ENCODE measurements at places on chromosomes 11 and 22. TPM values are rescaled to one million over a fixed set of nuclear protein-coding genes. Genes with fewer than 3 reads are reported as not detected.

GRCh38 chr11:11215944-11216343 lies 137.1 kb downstream of the CSNK2A3 start:
- DNase-seq = no peak

- DNase-seq = no peak
Measured at GRCh38 chr22:45537734-45538181, 35.1 kb downstream of the FBLN1 start.

DNA sequence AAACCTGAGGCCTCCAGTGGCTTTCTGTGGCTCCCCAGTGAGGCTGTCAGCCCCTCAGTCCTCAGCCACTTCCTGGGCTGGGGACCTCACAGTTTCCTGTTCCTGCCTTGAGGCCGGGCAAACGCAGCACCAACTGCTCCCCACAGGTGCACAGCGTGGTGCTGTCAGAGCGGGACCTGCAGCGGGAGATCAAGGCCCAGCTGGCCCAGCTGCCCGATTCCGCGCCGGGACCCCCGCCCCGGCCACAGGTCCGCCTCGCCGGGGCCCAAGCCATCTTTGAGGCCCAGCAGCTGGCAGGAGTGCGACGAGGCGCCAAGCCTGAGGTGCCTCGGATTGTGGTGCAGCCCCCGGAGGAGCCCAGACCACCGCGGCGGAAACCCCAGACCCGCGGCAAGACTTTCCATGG lies 5.4 kb downstream of the TBC1D10C start:
- DNase-seq = peak; percentile 83

GRCh38 chr11:70399681-70400112 lies 1.4 kb downstream of the CTTN start:
- no peak for DNase-seq

The ALKBH8 gene
- total RNA-seq = 10.3 TPM

The C11orf65 gene
- 0.66 TPM for total RNA-seq

- no peak for DNase-seq
Measured at GRCh38 chr11:77112641-77113381, 10.2 kb downstream of the OMP start.

GRCh38 chr22:36433318-36434231 lies 45.8 kb upstream of the MYH9 start:
- DNase-seq = no peak

The ART5 gene
- not detected for total RNA-seq

GRCh38 chr11:95684170-95684569 lies 105.4 kb downstream of the FAM76B start:
- no peak for DNase-seq

DNA sequence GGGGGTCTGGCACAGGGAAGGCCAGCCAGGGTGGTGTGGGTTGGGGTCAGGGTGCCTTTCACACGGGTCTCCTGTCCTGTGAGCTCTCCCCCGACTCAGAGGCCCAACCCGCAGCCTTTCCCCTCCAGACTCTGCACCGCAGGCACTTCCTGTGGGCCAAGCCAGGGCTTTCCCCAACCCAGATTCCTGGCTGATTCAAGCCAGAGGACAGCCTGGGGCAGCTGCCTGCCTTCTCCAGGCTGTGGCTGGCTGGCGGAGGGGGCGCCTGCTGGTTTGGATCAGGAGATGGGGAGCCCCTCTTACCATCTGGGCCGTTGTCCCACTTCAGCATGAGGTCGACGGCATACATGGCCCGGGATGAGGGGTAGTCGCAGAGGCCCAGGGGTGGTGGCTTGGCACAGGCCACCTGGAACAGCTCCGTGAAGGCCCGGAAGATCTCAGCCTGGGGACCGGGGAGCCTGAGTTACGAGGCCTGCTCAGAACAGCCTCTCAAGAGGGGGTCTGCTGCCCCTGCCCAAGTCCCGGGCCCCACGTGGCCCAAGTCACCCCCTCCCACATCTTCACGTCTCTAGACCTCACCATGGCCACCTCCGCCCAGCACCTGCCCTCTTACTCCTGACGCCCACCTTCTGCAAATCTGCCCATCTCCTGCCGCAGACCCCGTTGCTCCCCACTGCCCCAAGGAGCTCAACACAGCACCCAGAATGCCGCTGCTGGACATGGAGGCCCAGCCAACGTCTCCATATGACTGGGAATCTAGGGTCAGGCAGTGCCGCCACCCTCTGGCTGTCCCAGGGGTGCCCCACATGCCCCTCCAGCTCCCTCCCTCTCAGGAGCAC lies 17.3 kb downstream of the TSPO start:
- no peak for DNase-seq

DNA sequence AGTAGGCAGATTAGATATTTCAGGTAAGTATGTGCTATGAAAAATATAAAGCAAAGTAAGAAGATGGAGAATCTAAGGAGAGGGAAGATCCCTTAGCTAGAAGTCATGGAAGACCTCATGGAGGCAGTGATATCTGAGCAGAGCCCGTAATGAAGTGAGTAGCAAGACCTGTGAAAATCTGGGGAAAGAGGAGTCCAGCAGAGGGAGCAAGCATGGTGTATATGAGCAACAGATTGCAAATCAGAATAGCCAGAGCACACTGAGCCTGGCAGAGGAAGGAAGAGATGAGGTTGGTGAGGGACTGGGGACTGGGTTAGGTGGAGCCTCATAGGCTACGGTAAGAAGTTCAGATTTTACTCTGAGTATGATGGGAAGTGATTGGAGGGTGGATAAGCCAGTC lies 9.4 kb downstream of the LHFPL7 start:
- DNase-seq = no peak

DNA sequence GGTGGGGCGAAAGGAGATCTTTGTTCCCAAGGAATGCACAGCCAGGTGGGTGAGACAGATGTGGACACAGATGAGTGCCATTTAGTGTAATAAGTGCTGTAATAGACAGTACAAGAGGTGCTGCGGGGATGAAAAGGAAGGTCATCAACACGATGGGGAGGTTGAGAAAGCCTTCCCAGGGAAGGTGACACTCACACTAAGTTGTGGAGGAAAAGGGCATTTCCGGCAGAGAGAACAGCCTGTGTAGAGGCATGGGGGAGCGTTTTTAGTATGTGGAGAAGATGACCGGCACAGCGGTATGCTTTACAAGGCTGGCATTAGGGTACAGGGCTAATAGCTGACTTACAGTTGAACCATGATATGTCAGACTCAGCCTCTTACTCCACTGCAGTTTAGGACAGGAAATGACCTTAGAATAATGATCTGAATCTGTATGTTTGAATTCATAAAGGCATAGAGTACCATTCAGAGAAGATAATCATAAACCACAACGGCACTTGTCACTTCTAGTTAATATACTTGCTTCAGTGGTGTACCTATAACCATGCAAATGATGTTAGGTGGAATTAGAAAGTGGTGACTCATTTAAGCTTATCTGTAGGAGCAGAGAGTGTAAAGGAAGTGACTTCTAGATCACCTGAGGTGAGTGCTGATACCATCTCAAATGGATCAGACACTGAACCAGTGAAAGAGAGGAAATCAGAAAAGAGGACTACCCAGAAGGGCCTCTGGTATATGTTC lies 60.6 kb downstream of the FAM83F start:
- DNase-seq = no peak

The RFPL3 gene
- not detected for total RNA-seq

The OR51E1 gene
- not detected for total RNA-seq

GRCh38 chr22:50581031-50581949 lies 1.4 kb downstream of the CHKB start:
- DNase-seq = no peak

DNA sequence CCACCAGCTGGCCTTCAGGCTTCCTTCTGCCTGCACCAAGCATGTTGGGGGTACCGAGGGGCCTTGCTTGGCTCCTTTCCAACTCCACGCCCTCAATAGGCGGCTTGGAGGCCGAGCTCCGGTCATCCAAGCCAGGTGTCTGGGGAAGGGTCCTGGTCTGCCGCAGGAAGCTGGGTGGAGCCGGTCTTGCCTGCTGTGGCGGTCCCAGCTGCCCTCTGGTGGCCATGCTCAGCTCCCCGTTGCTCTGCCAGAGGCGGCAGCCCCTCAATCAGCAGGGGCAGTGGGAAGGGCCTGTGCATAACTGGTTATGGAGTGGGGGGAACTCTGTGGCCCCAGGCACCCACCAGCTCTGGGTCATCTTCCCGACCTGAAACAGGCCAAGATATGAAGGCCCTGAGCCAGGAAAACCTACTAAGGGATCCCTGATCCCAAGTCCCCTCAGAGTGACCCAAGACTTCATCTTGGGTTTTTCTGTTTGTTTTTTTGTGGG lies 3.2 kb downstream of the ARVCF start:
- no peak for DNase-seq

DNA sequence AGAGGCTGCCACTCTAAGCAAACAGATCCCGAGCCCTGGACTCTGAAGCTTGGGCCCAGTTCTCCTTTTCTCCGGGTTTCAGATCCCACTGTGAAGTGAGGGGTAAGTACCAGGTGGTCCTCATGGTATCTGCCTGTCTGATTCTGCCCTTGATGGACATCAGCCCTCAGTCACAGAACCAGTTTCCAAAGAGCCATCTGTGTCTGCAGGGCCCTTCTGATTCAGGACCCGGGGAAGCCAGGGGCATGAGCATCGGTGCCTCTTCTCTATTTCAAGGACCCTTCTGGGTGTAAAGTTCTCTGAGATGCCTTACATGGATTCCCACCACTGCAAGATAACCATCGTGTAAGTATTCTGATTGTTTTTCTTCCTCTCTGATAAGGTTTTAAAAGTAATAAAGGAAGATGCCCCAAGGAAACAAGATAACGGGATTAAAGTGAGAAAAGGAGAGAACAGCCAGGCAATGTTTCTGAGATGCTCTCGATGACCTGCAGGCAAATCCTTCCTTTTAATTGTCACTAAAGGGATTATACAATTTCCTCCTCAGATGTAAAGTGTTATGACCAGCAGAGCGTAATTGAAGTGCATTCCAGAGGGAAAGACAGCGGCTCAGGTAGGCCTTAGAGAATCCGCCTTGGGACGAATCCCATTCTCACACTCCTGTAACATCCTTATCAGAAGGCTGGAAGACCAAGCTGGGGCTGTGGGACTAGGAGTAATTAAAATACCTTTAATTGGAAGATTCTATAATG lies 924.3 kb downstream of the TBC1D22A start:
- no peak for DNase-seq

DNA sequence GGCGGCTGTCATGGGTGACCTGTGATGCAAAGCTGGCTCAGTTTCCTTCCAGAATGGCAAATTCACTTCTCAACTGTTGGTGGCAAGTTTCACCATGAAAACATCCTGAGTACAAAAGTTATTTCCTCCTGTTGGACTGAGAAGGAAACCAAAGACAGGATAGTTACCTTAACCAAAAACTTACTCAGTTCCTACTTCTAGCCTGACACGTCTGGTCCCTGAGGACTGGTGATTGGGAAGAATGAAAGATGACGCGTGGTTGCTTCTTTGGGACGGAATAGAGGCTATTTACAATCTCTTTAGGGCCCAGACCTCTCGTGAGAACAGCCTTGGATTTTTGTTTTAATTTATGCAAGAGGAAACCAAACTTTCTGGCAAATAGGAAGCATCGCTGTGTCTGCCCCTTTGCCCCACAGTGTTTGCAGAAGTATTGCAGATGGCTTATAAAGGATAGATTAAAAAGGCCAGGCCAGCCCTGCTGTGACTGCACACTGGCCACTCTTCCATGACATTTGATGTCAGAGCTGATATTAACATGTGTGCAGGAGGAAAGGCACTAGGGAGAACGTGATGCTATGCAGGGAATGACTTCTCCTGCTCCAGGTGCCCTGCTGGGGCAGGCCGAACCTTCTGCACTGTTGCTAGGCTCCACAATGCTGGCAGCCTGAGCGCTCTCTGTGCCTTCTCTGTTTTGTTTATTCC lies 7.6 kb downstream of the VPS26B start:
- no peak for DNase-seq

The SLC22A9 gene
- total RNA-seq = not detected

DNA sequence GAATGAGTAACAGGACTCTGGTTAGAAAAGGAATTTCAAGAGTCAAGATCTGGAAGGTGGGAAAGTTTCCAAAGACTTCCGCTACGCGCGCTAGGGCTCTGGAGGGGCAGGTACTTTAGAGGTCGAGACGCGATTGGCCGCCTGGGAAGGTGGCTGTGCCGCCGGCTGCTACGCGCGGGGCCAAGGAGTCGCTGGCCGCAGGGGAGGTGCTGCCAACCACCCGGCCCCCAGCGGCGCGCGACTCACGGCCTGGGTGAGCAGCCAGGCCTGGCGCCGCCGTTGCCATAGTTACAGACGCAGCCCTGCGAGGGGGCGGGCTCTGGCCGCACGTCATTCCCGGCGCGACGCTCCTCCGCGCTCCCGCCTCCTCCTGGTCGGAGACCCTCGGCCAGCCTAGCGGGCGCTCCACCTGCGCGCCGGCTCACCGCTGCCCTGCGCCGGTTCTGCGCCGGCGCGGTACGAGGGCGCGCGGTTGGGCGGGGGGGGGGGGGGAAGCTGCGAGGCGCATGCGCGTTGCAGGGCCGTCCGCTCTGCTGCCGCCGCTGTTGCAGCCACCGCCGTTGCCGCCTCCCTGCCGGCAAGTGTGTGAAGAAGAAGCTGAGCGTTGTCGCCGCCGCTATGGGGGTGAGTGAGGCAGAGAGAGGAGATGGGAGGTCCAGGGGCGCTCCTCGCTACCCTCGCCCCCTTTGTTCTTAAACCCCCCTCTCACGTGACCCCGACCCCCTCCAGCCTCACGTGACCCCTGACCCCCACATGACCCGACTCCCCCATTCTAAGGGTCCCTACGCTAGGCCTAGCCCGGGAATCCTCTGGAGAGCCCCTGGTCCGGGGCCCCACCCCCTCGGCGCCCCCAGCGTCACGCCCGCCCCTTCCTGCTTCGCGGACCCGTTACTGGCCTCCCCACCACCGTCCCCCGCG lies at the start of gene NAA40:
NAA40 (plus strand) TSS at position 524 of the 918 bp plus-strand sequence; CDS start at position 619, 95 bp downstream.
- DNase-seq = peak; percentile 93

- DNase-seq = no peak
Measured at GRCh38 chr11:15654451-15654850, 539.7 kb downstream of the INSC start.

DNA sequence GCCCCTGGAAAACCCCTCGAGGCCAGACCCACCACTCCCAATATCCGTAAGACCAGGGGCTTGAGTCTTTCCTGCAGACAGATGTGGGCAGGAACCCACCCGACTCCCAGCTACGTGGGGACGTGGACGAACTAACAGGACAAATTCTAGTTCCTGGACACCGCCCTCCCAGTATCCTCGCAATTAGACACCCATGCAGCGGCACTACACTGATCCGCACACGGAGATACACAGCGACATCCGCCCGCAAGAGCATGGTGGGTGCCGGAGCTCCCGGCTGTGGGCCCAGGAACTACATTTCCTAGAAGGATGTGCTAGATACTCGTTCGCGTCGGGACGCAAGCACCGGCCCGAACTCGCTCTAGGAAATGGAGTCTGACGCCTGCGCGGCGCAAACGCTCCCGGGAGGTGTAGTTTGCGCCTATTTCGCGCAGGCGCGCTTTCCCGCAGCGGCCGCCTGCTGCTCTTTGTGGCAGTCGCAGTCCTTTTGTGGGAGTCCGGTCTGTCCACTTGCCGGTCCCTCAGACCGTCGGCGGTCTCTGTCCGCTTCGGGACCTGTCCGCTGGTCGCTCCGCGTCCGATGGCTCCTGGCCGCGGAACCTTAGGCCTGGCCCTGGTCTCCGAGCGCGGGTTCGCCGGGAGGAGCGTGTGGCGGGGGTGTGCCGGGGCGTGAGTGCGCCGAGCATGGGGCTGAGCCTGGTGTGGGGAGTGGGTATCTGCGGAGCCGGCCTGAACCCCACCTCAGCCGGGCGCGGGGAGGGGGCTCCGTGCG lies at the start of gene ZNF74:
ZNF74 (plus strand) TSS at position 447 of the 772 bp plus-strand sequence. CDS start 478 bp downstream, outside the sequence.
- peak; percentile 80 for DNase-seq
